ENCODE measurements at places on chromosomes 16 and 17.

DNA sequence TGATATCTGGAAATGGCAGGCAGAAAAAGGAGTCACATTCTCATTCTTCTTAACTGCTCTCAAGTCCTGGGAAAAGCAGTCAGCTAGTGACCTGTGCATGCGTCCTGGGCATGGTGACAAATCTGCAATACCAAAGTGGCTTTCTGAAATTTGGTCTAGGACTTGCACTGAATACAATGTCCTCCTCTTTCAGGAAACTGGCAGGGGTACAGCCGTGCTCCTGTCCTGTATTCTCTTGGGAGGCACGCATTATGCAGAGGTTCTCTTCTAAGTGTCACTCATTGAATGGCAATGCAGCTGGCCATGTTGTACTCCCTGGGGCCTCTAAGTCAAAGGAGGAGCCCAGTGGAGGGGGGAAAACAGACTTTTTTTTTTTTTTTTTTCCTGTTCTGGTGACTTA lies 10.6 kb downstream of the PHF12 start:
- no peak for DNase-seq

- no peak for DNase-seq
Observed at GRCh38 chr17:144936-145670, 7.7 kb downstream of the SCGB1C2 start.

DNA sequence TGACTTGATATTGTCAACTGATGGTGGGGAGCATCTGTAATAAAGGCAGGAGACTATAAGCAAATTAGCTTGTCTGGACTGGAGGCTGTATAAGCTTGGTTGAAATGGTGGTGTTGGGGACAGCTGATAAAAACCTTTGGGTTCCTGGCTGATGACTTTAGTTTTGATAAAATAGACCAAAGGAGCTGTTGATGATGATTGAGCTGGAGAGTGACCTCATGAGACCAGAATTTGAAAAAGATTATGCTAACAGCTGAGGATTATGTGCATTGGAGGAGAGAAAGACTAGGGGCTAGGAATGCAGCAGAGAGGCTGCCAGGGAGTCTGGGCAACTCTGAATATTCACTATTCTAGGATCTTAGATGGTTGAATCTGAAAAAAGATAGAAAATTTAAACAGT lies 8.7 kb upstream of the CDC27 start:
- no peak for DNase-seq

- no peak for DNase-seq
Observed at GRCh38 chr16:86129541-86129940, 230.6 kb downstream of the IRF8 start.

- DNase-seq = peak; percentile 36
Observed at GRCh38 chr16:53821487-53821886, 117.5 kb downstream of the FTO start.

GRCh38 chr16:71255721-71256120 lies 25.2 kb upstream of the HYDIN start:
- no peak for DNase-seq

DNA sequence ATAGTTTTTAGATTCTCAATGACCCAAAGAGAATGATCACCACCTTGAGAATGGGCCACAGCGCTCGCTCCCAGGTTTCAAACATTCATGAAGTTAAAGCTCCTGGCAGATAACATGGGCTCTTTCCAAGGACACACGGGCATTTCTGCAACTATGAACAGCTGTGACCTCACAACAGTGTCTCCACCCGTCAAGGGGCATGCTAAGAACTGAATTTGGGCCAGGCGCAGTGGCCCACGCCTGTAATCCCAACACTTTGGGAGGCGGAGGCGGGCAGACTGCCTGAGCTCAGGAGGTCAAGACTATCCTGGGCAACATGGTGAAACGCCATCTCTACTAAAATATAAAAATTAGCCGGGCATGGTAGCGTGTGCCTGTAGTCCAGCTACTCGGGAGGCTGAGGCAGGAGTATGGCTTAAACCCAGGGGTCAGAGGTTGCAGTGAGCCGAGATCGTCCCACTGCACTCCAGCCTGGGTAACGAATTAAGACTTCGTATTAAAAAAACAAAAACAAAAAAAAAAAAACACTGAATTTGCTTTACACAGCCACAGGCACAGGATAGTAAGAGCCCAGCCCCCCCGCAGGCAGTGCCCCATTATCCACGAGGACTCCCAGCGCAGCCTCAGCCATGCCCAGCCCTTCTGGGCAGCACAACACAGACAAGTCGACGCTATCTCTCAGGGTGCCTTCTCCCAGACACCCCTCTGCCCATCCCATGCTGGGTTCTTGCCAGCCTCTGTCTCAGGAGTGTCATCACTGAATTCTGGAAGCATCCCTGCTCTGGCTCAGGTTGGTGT lies 7.2 kb downstream of the USP7 start:
- DNase-seq = no peak

DNA sequence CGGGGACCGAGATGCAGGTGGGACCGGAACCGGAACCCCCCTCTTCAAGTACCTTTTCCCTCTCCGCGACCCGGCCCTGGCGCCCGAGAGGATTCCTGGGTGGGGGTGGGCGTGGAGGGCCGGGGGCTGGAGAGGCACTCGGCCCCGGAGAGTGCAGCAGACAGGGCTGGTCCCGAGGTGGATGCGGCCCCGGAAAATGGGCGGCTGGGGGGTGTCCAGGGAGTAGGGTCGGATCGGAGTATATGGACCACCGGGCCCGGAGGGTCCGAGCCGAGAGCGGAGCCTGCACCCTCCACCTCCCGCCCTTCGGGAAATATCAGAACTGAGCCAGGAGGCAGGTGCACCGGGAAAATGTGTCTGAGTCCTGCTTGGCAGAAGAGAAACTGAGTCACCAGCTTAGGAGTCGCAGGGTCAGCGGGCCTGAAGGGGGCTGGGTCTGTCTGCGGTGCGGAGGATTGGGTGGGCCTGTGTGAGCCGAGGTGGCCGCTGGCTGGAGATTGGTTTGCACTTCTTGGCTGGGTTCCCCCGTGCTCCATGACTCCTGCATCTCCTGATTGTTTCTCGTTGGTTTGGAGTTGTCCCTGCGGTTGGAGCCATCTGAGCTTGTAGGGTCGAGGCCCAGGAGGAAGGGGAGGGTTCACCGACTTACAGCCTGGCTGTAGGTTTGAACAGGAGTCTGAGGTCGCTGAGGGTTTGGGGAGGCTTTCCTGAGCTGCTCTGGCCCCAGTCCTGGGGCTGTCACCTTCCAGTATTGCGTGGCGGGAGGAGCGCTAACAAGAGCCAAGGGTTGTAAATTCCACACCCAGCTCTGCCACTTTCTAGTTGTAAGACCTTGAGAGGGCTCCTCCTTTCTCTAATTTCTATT lies 518 bp downstream of the SH2B1 start:
- no peak for DNase-seq

GRCh38 chr17:40326014-40326831 lies 17.2 kb downstream of the RARA start:
- no peak for DNase-seq

DNA sequence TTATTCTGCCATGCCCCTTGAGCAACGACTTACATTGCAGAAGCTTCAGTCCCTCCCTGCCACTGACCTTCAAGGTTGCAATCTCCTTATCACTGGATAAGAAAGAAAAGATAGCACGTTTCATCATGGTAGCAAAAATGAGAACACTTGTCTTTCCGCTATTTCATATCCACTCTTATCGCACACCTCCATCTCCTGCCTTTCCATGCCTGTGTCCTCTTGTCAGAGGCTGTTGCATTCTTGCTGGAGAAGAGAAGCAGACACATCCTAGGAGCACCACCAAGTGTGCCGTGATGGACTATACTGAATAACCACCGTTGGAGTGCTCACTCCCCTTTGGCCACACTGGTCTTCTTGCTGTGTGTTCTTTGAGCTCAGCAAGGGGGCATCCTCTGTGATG lies 230.6 kb upstream of the IRX3 start:
- no peak for DNase-seq

GRCh38 chr16:55045329-55045728 lies 114.7 kb downstream of the IRX5 start:
- DNase-seq = no peak

- DNase-seq = no peak
Observed at GRCh38 chr16:47924950-47925349, 230.8 kb downstream of the ABCC12 start.

Measured in HS-5 (cell line).